ENCODE measurements at places on chromosomes 1 and 21.

- DNase-seq, result no peak
Measured at GRCh38 chr1:167210966-167211674, 9.6 kb upstream of the POU2F1 start.

DNA sequence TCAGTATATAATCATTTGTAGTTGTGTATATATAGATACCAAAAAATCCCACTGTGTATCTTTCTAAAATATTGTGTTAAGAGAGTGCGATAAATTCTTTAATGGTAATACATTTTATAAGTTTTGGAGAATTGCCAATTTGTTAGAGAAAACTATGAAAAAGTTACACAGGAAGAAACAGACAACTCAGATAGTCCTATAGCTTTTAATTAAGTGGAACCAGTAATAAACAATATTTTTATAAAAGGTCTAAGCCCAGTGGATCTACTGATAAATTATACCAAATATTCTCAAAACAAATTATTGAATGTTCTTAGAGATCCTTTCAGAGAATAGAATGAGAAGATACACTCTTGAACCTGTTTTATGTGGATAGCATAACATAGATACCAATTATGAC is 50.6 kb downstream of the OBSCN start:
- DNase-seq, result no peak

DNA sequence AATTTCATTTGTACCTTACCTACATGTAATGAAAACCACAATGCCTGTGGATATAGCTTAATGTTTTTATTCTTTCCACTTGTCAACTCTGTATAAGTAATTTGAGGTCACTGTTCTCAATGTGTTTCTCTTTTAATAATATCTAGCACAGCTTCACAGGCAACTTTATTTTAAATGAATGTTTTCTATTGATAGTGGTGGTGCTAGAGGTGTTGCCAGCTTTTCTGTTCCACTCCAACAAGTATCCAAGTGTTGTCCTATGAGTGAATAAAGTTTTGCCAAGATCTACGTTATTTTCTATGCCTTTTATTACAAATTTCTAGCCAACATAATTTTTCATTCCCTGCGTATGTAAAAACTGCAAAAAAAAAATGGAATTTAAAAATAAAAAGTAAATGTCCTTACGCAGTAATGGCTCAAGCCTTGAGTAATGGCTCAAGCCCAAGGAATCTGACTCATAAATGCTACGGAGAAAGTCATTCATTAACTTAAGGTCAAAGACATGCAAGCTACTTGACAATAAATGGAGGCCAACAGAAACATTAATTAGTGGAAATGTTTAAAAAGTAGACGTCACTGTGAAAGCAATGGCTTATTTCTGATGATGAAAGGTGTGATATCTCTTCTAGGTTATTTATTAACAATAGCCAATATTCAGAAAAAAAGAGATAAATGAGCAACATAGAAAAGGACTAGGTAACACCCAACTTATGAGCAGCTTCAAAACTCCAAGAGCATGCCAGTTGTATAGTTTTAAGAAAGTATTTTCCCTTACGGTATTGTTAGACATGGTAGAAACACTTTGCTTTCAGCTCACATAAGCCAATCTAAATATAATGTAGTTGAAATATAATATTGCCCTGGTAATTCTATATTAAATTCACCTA is 71.4 kb downstream of the SLC44A5 start:
- no peak for DNase-seq

- no peak for DNase-seq
Measured at GRCh38 chr1:181112071-181112929, 23.8 kb downstream of the IER5 start.

- DNase-seq, result no peak
Measured at GRCh38 chr1:196380316-196380715, 227.9 kb downstream of the KCNT2 start.

GRCh38 chr1:193542690-193543089 is 356.3 kb upstream of the B3GALT2 start:
- DNase-seq, result no peak

DNA sequence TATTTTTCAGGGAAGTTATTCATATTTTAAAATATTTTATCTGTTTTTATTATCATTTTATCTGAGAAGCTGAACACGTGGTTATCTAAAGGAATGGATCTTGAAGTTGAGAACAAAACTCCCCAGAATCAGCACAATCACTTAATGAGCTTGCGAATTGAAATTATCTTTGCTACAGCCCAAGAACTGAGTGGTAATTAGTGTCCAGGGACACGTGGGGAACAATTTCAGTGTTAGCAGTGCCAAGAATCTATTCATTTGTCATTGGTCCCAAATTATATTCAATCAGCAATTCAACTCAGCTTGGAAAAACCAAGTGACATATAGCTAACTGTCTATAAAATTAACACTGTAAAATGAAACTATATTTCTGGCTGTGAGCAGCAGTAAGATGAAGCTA is 197.6 kb upstream of the UBE2U start:
- DNase-seq, result no peak

- DNase-seq, result no peak
Measured at GRCh38 chr1:193404236-193404635, 217.8 kb upstream of the B3GALT2 start.

DNA sequence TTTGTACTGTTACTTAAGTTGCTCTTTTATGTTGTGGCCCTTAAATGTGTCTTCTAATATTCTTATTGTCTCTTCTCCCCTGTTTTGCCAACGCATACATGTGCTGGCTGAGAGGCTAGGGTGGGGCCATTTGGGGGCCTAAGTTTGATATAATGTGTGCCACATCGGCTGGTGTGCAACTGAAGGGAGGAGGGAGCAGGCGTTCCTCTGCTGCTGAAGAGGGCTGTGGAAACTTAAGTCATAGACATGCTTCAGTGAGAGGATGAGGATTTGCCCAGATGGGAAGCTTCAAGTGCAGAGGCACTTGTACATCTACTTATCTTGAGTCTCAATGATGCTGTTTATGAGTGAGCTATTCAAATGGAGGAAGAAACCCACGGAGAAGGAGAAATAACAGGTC is 630.6 kb downstream of the LMO4 start:
- DNase-seq, result no peak

DNA sequence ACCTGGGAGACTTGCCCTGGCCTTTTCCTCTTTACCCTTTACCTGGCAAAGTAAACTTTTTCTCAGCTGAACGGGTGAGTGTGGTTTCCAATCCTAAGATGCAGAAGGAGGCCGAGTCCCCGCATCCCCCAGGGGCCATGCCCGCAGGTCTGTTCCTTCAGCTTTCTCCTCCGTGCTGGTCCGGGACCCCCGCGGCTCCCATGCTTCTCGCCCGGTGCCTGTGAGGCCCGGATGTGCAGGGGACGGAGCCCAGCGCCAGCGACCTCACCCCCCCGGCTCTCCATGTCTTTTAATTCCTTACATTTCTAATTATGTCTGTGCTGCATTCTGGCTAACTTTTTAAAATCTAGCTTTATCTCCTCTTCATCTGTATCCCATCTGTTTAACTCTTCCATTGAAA is 21.5 kb upstream of the SCYL3 start:
- no peak for DNase-seq

DNA sequence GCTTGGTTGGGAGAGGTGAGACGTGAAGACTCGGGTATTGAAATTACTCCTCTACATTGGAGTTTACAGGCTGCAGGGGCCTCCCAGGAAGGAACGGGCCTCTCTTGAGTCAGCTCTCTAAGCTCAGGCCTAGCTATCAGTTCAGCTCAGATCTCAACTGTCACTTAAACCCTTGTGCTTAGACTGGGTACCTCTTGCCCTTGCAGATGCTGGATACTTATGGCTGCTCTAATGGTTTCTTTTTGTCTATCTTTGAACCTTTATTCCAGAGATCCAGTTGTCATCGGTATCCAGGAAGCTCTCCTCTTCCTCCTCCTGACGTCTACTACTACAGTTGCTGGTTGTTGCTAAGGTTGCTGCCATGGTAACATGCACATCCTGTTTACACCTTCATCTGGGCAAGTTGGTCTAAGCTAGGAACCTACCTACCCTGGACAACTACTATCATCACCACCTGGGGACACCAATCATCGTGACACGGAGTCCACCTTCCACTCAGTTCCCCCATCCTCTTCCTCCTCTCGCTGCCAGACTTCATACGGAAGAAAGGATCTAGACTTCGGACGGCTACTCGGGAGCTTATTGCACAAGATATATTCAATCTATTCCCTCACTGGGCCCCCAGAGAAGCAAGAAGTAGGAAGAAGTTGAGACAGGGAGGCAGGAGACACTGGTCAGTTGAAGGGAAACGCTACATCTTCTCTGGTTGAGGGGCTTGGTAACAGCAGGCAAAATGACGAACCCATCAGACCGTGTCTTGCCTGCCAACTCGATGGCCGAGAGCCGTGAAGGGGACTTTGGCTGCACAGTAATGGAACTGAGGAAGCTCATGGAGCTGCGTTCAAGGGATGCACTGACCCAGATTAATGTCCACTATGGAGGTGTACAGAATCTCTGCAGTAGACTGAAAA is 56.1 kb downstream of the ATP2B4 start:
- peak; percentile 54 for DNase-seq
